Ammon's horn (tissue), 1 donor: ENCODE measurements at places on chromosomes 7 and 10.

DNA sequence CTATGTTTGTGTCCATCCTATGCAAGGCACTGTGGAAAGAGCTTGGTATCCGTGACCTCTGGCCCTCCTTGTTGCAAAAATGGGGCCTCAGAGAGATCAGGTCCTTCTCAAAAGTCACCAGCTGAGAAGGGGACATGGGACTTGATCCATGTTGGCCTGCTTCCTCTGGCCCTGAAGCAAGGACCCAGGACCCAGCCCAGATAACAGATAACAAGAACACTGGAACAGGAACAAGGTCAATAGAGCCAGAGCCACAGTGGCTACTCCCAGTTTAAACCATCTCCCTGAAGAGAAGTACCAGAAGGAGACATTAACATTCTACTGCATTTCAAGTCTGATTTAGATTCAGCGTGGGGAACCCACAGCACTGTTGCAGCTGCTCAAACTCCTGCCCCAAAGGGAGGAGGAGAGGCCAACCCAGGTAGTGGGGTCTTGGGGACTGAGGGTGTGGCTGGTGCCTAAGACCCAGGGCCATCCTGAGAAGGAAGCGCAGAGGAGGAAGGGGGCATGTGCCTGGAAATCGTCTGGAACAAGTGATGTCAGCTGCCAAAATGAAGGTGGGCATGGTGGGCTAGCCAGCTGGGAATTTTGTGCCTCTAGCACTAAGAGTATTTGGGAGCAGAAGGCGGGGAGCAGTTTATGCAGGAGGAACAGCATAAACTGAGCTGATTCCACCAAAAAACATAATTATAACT is 61.2 kb downstream of the VSTM4 start:
- DNase-seq, result no peak

- no peak for DNase-seq
These were observed 201.2 kb downstream of the SNX10 start for GRCh38 chr7:26492816-26493215.

GRCh38 chr7:131105799-131106680 is 221.6 kb upstream of the MKLN1 start:
- DNase-seq, result peak; percentile 79

- no peak for DNase-seq
These were observed 136.3 kb upstream of the ANK3 start for GRCh38 chr10:60525716-60526585.

GRCh38 chr10:78768876-78769275 is 299.9 kb upstream of the ZMIZ1 start:
- no peak for DNase-seq

DNA sequence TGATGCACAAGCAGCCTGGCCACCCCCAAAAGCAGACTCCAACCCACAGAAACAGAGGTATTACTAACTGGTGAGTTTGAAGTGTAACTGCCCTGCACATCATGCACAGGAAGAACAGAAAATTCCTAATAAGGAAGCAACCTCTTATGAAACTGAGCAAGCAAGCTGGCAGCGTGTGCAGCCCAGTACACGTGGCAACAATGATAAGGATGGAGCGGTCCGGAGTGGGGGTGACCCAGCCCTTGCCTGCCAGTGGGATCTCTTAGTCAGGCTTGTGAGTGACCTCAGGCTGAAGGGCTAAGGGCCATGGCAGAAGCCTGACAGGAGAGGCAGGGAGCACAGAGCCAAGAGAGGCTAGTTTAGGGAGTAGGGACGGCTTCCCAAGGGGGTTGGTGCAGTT is 22.1 kb upstream of the AOAH start:
- DNase-seq, result peak; percentile 27

DNA sequence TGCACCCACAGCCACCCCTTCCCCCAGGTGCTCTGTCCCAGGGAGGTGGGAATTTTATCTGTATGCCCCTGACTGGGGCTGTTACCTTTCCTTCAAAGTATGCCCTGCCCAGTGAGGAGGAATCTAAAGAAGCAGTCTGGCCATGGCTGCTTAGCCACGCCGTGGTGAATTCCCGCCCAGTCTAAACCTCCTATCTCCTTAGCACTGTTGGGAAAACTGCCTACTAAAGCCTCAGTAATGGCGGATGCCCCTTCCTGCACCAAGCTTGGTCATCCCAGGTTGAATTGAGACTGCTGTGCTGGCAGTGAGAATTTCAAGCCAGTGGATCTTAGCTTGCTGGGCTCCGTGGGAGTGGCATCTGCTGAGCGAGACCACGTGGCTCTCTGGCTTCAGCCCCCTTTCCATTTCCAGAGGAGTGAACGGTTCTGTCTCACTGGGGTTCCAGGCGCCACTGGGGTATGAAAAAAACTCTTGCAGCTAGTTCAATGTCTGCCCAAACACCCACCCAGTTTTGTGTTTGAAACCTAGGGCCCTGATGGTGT is 87.2 kb downstream of the ABCC2 start:
- DNase-seq, result no peak

DNA sequence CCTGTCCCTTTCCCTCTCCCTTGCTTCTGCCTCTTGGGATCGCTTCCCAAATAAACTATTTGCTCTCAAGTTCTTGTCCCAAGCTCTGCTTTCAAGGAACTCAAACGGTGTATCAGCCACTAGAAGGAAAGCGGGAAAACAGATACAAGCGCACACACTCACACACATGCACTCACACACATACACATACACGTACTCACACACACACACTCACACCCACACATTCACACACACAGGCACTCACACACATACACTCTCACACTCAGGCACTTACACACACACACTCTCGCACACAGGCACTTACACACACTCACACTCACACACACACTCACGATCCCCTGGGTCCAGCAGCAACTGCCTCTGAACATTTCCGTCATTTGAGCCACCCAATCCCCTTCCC is 121.9 kb downstream of the RAB11FIP2 start:
- DNase-seq, result no peak

DNA sequence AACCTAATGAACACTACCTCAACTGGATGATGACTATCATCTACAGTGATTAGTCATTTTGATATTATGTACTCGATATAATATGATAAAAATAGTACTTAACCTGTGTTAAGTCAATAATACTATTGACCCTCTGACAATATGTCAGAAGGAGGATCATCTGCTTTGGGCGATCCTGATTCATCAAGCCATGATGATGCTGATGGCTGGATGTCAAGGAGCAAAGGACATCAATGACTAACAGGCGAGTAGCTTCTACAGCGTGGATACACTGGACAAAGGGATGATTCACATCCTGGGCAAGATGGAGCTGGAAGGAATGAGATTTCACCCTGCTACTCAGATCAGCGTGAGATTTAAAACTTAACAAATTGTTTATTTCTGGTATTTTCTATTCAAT is 94.4 kb upstream of the SKAP2 start:
- DNase-seq, result no peak

DNA sequence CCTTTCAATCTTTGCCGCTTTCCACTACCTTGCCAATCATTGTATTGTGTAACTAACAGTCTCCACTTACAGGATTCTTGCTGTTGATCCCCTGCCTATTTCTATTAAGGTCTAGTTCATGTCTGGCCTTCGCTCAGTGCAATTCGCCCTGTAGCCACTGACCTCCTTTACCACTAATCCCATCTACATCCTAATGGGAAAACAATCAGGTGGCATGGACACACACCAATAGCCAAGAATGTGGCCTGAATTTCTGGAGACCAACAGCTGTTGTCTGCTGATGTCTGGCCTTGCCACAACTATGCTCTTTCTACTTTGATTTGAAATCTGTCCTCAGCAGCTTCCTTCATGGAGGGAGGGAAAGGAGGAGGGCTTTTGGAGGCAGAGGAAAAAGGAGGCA is 546.2 kb downstream of the SORCS3 start:
- no peak for DNase-seq

- no peak for DNase-seq
These were observed 85.4 kb downstream of the KCNMA1 start for GRCh38 chr10:77552252-77552651.

GRCh38 chr7:27109466-27110185 is 7.1 kb upstream of the HOXA2 start:
- DNase-seq, result no peak

DNA sequence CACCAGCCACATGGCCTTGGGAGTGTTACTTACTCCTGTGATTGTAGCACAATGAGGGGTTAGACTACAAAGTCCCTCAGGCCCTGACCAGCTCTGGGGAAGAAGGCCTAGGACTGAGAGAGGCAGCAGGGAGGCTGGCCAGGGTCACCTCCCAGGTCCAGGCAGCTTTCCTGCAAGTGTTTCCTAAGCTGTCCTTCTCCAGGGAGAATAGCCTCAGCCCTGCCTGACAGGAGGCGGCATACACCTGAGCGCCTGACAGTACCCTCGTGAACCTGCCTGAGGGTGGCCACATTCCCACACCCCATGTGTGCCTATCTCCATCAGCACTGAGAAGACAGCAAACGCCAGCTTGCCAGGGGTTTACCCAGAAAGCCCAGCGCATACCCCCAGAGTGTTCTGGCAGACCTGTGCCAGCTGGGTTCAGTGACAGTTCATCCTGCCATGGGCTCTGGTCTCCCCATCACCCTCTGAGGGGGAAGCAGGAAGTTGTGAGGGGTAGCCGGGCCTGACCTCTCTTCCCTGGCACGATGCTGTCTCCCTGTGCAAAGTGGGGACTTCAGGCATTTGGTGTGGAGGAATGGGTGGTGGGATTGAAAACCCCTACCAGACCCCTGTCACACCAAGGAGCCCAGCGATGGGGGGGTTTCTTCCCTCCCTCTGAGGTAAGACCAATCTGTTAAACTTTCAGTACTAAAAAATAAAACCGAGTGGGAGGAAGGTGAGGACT is 56.3 kb upstream of the CAMK2B start:
- no peak for DNase-seq

- DNase-seq, result no peak
These were observed 65.1 kb upstream of the LYZL2 start for GRCh38 chr10:30694518-30695228.

GRCh38 chr7:91323626-91324158 is 59.5 kb downstream of the FZD1 start:
- no peak for DNase-seq

- no peak for DNase-seq
These were observed 15.4 kb downstream of the GSDME start for GRCh38 chr7:24741679-24742505.

GRCh38 chr7:120259386-120259785 is 13.6 kb upstream of the KCND2 start:
- no peak for DNase-seq

- DNase-seq, result no peak
These were observed 41.0 kb downstream of the NKX2-3 start for GRCh38 chr10:99573790-99574189.

- peak; percentile 61 for DNase-seq
These were observed 499.1 kb upstream of the PODXL start for GRCh38 chr7:132055336-132056120.

GRCh38 chr10:13505052-13505680 is 23.6 kb downstream of the BEND7 start:
- DNase-seq, result no peak

DNA sequence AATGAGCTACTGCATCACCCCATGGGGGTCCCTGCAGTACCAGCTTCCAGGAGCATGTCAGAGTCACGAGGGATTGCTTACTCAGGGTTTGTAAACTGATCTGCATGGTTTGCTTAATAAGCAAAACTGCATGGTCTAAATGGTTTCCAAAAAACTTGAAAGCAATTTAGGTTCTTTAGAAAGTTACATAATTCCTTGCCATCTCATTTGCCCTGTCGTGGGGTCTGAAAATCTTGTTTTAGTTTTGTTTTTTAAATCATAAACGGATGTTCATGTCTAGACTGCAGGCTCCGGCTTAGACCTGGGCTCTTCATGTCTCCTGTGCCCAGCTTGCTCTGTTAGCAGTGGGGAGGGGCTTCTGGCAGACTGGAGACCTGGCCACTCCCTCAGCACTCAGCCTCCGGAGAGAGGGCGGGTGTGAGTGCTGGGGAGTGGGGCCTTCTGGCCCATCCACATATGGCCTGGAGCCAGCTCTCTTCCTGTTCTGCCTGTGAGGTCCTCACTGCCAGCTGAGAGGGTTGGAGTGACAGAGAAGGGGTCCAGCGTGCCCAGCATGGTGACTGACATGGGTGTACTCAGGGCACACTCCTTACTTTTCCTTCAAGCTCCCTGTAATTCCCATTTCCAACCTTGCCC is 17.5 kb downstream of the PRF1 start:
- DNase-seq, result no peak

GRCh38 chr7:30389791-30390190 is 88.8 kb downstream of the NOD1 start:
- peak; percentile 35 for DNase-seq

DNA sequence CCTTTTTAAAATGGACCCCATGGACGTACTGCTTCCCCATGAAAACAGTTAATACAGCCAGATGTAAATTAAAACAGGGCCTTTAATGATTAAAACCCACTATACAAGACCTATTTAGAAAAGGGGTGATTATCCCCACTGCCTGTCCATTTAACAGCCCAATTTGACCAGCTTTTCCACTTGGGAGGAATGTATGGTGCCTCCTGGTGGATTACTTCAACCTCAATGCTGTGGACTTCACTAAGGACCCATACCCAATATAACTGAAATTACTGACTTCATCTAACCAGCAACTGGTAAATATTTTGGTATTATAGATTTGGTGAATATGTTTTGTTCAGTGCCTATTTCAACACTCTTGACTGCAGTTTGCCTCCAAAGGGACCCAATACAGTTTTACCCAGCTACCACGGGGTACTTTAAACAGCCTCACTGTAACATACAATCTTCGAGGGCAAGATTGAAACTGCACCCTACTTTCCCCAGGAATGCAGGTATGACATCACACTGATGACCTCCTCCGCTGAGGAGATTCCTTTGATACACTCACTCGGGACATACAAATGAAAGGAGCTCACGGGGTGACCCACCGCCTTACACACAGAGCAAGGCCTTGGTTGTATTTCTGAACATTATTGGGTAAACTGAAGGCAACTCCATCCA is 192.8 kb downstream of the DNAJC1 start:
- DNase-seq, result no peak

DNA sequence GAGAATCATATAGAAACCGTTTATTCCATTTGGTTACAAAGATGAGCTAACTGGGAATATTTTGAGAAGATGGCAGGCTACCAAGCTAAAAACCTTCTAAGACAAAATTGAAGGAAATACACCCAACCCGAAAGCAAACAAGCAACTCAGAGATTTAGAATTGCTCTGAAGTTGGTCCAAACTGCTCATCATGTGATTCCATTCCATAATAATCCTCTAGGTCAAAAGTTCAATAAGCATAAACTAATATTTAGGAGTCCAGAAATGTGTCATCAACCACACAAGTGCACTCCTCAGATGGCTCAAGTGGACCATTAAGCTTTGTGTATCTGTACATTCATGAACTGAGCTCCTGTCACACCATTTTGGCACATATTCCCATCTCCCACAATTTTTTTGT is 28.7 kb downstream of the DGKI start:
- DNase-seq, result no peak

DNA sequence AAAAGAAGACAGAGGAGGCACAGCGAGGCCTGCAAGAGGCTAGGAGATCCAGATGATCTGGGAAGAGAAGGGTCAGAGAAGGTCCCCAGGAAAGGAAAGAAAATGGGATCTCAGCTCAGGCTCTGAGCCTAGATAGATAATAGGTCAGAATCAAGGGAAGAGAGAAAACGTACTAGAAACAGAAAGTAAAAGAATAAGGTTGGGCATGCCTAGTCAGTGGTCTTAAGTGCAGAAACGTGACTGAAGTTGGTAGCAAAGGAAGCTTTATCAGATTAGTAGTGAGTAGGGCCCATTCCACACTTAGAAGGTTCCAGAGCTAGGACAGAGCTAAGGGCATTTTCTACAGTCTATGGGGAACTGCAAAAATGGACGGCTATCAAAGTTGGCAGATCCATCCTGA is 84.8 kb upstream of the ASAH2 start:
- DNase-seq, result no peak

GRCh38 chr10:124039483-124040013 is 53.9 kb downstream of the CHST15 start:
- no peak for DNase-seq
